ENCODE measurements at places on chromosomes 1 and 21.

GRCh38 chr1:115113766-115114165 is 24.5 kb upstream of the TSPAN2 start:
- no peak for DNase-seq

DNA sequence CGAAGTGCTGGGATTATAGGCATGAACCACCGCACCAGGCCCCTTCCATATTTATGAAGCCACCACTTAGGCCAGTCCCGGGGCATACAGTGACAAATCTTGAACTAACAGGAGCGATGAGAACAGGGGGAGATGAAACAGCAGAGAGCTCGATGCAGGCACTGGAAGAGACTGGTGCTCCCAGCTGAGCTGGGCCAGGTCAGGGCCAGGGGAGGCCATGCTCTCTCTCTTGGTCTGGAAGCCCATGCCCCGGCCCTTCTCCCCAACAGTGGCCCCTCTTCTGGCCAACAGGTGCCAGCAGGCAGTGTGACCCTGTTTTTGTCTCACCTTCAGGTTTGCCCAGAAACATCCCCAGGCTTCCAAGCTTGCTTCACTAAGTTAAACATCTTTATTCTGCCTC is 269.9 kb upstream of the C1orf174 start:
- DNase-seq = no peak

- DNase-seq = no peak
Observed at GRCh38 chr21:33202464-33203363, 27.0 kb upstream of the IFNAR2 start.

- DNase-seq = no peak
Observed at GRCh38 chr1:90821152-90821787, 104.2 kb upstream of the BARHL2 start.

DNA sequence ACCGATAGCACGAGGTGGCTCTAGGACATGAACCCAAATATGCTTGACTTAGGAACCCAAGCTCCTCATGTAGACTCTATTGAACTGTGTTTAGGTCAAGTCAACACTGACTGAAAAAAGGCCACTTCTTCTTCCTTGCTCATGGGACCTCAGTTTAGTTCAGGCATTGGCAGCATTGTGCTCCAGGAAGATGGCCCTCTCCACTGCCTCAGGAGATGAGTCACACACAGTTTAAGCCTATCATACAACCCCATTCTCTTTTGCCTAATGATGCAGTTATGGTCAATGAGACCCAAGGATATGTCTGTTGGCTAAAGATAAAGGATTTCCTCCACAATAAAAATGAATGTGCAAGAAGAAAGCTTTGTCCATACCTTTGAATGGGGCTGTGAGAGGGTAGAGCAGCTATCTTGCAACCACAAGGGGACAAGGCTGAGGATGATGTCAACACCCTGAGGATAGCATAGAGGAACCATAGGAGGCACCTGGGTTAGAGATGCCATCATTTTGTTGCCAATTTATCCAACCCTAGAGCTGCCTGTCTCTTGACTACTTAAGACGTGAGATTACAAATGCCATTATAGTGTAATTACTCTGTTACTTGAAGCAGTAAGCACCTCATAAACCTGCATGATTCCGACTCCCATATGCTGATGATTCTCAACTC is 3.0 kb upstream of the TRIM63 start:
- no peak for DNase-seq

GRCh38 chr21:46369520-46370235 is 45.7 kb downstream of the PCNT start:
- no peak for DNase-seq

DNA sequence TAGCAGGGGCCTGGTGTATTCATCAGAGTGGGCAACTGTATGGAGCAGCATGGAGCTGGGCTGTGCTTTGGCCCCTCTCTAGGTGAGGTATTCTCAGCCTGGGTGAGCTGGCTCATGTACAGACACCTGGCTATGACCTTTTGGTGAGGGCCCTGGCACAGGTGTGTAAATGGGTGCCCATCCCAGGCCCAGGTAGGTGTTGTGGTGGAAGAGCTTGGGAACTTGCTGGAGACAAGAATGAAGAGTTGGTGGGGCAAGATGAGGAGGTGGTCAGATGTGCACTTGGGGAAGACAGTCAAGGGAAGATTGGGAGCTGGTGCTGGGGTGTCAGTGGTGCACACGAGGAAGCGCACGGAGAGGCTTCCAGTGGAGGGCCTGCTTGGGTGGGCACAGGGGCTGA is 95.5 kb downstream of the TRIM11 start:
- no peak for DNase-seq

DNA sequence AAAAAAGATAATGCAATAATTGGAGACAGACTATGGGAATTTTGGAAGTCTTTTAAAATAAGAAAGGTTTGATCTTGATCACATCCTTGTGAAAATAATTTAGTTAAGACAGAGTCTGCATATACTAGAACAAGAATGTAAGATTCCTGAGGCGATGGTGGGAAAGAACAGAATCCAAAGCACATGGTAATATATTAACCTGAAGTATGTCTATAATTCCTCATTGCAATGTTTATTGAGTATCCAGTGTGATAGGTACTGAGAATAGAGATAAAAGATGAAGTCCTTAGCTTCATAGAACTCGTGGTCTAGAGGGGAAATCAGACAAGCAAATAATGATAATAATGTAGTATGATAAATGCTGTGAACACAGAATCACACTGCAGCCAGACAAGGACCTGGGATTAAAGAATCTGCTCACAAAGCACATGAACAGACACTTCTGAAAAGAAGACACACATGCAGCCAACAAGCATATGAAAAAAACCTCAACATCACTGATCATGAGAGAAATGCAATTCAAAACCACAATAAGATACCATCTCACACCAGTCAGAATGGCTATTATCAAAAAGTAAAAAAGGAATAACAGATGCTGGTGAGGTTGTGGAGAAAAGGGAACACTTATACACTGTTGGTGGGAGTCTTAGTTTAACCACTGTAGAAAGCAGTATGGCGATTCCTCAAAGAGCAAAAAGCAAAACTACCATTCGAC is 6.9 kb upstream of the ANGPTL3 start:
- DNase-seq = no peak

DNA sequence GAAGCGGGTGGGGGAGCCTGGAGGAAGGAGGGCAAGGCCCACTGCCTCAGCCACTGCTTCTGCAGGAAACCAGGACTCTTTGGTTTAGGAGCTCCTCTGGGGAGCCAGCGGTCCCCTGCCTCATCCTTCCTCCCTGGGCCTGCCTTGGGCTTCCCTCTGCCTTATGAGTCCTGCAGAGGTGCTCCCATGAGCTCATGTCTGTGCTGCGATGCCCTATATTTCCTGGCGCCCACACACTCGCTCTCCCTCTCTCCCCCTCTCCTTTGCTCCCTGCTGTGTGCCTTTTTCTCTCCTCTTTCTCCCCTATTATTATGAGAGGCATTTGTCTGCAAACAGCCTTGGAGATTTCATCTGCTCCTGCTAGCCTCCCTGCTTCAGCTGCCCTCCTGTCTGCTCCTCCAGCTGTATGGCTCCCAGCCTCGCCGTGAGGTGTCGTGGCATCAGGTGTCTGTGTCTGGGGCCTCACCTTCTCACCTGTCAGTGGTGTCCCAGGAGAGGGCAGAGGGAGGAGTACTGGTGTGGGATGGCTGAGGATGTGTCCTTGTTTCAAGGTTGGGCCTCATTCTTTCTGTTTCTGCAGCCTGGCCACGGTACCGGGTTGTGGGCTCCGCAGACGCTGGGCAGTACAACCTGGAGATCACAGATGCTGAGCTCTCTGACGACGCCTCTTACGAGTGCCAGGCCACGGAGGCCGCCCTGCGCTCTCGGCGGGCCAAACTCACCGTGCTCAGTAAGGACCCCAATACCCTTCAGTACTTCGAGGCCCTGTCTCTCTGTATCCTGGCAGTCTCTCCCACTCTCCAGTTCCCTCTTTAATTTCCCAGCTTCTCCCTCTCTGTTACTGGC is 84.2 kb downstream of the KIRREL1 start:
- DNase-seq = no peak

GRCh38 chr1:47993416-47993740 is 3.8 kb downstream of the TRABD2B start:
- DNase-seq = no peak

DNA sequence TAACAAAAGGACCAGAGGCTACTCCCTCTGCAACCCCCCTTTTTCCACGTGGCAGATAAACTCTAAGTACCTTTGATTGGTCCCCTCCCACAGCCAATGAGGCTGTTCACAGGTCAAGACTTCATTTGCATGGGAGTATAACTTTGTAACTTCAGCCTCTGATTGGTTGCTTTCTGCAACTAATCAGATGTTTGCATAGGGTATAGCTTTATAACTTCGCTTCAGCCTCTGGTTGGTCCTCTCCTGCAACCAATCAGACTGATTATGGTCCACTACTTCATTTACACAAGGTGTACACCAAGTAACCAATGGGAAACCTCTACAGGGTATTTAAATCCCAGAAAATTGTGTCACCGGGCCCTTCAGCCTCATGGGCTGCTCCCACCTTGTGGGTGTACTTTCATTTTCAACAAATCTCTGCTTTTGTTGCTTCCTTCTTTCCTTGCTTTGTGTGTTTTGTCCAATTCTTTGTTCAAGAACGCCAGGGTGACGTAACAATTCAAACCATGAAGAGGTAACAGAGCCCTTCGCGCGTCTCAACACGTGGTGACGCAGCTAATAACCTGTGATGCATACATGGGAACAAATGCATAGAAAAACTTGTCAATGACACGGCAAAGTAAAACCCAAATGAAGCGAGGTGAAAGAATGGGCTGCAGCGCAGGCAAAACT is 47.2 kb downstream of the VPS26C start:
- no peak for DNase-seq

DNA sequence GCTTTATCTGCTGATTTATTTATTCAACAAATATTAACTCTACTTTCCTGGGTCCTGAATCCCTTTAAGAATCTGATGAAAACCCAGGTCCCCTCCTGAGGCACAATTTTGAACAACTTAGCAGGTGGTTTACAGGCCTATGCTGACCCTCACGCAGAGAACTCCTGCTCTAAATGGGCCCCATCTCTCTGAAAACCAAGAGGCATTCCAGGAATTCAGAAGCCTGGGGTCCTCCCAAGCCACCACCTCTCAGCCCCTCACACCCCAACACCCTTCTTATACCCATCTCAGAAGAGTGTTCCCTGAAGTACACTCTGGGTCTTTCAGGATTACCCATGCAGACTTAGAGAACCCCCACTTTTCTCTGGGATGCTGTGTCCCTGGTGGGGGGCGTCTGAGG is 34.5 kb downstream of the LHX4 start:
- no peak for DNase-seq

DNA sequence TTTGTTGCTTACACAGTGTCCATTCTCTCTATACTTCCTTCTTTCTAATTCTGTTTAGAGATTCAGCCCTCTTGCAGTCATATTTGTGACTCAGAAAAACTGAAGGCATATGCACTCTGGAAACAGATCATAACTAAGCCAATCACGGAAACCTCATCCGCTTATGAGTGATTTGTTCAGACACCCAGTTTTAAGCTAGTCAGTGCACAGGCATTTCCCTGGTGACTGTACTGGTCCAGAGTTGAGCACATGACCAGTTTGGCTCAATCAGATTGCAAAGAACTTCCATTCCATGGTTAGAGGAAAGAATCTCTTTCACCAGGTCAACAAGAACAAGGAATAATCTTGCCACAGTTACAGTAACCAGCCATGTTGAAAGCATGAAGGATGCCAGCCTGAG is 69.2 kb upstream of the SGIP1 start:
- no peak for DNase-seq

GRCh38 chr1:111441573-111442192 is 7.4 kb downstream of the WDR77 start:
- no peak for DNase-seq

Measured in mucosa of gallbladder (tissue), 1 donor.